ENCODE measurements at places on chromosomes 16 and 17.

DNA sequence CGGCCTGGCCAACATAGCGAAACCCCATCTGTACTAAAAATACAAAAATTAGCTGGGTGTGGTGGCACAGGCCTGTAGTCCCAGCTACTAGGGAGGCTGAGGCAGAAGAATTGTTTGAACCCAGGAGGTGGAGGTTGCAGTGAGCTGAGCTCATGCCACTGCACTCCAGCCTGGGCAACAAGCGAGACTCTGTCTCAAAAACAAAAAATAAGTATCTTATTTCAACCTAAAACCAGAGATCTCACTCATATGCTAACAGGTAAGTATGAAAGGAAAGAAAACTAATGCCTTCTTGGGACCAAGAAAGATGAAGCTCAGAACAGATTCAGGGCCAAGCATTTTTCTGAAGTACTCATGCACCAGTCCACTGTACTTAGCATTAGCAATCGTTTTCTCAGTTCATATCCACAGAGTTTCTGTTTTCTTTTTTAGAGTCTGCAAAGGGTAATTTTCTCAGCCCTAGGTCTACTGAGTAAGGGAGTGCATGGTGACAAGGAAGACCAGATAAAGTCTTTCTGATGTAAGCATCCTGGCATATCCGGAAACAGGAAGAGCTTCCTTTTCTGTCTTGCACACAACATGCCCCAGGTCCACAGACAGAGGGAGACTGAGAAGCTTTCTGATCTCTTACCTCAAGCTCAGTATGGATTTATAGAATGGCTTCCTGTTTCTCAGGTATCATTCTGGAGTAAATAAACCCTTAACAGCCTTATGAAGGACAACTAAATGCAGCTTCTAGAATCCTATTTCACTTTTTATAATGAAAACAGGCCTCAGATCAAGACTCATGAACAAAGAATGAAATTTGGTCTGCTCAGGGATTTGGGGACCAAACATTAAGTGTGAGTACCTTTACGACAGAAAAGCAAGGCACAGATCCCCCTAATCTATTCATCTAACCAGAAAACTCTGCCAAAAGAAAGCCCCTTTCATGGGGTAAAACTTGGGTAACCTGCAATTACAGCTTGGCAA lies 38.7 kb upstream of the FOXJ1 start:
- DNase-seq = no peak

DNA sequence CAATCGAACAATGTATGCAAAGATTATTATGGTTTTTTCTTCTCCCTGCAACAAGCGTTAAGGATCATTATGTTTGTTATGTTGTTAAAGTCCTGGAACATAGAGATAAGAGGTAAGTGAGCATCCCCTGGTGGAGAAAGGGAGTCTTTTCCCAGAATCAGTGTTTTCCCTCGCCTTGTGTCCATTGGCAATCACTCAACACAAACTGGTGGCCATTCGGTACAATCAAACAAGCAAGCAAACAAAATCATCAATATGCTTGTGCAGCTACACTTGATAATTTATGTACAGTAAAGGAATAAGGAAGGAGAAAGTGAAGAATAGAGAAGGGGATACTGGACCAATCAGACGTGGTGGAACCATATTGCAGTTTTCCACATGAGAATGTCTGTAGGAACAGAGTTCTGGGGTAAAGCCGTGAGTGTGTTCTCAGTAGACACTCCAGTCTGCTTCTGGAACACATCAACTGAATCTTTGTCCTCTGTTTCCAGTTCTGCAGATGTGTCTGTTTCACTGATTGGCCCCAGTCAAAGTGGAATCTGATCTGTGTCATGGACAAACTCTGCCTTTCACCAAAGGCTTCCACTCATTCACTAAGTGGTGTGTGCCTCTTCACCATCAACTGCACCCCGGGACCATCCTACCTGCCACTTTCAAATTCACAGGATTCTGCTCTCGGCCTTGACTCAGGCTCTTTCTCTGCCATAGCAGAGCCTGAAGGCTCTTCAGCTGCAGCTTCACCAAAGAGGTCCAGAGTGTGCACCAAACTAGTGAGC lies 169.5 kb downstream of the AHSP start:
- DNase-seq = no peak

DNA sequence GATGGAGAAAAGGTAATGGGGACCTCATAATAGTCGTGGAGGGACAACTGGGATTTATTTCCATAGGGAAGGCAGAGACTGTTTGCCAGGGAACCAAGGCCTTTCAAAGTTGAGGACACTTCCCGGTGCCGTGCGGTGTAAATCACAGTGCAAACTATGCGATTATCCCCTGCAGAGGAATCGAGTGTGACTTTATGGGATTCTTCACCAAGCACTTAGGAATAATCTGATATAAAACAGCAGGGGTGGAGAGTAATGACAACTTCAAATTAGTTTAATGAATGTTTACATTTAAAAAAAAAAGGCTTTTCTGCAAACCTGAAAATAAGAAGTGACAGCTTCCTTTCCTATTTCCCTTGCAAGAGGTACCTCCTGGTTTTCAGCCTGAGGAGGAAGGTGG lies 538.2 kb downstream of the MAF start:
- no peak for DNase-seq

DNA sequence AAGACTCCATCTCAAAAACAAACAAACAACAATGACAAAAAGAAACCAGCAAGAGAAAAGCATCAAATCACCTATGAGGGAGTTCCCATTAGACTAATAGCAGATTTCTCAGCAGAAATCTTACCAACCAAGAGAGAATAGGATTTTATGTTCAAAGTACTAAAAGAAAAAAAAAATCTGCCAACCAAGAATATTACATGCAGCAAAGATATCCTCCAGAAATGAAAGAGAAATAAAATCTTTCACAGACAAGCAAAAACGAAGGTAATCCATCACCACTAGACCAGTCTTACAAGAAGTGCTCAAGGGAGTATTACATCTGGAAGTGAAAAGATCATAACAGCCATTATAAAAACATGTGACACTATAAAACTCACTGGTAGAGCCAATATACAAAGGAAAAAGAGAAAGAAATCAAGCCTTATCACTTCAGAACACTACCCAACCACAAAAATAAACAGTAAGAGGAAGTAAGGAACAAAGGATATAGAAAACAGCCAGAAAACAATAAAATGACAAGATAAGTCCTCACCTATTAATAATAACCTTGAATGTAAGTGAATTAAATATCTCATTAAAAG lies 66.3 kb downstream of the STX8 start:
- DNase-seq = no peak

GRCh38 chr17:7646457-7646856 lies 4.3 kb upstream of the ATP1B2 start:
- DNase-seq = no peak

- no peak for DNase-seq
These were observed 15.8 kb upstream of the CCL5 start for GRCh38 chr17:35895636-35896587.

DNA sequence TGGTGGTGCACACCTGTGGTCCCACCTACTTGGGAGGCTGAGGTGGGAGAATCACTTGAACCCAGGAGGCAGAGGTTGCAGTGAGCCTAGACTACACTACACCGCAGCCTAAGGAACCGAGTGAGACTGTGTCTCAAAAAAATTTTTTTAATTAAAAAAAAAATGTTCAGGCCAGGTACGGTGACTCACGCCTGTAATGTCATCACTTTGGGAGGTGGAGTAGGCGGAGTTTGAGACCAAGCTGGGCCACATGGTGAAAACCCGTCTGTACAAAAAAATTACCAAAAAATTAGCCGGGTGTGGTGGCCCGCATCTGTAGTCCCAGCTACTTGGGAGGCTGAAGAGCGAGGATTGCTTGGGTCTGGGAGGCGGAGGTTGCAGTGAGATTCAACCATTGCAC lies 3.6 kb upstream of the FAM222B start:
- DNase-seq = no peak

DNA sequence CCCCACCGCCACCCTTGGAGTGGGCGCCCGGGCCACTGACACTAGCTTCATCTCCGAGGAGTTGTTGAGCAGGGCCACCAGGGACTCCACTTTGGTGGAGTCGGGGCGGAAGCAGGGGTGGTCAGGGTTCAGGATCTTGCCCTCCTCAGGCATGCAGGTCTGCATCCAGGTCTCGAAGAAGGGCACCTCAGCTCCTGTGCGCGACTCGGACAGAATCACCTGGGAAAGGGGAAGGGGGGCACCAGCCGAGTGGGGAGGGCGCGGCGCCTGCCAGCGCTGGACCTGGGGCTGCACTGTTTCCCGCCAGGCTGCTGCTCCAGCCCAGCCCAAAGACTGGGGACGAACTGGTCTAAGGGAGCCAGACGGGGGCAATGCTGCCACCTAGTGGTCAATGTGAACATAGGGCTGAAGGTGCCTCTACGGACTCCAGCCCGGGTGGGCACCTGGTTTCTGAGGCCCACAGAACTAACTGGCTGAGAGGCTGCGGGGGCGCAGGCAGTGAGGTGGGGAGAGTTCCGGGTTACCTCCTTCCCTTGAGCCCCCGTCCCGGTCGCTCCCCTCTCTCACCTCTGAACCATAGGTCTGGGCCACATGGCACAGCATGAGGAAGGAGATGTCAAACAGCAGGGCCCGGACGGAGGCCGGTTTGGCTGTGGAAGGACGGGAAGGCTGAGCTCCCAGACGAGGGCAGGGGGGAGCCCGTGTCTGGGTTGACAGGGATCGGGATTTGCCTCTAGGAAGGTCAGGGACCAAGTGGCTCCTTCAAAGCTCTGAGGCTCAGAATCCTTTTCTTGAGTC lies 11.8 kb downstream of the CSF3 start:
- peak; percentile 49 for DNase-seq

DNA sequence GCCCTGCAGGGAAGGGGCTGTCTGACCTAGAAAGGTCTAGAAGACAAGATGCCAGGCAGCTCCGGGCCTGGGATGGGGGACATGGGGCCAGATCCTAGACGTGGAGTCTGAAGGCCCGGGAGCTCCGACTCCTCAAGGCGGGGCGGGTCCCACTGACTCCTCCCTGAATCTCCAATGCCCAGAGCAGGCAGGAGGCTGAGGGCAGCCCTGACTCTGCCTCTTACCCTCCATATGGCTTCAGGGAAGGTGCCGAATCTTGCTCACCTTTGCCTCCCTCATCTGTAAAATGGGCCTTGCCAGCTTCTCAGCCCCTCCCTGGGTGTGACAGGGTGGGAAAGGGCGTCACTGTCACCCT lies 14.8 kb downstream of the VASN start:
- DNase-seq = no peak

- no peak for DNase-seq
These were observed 20.3 kb upstream of the CDH5 start for GRCh38 chr16:66346221-66346620.

DNA sequence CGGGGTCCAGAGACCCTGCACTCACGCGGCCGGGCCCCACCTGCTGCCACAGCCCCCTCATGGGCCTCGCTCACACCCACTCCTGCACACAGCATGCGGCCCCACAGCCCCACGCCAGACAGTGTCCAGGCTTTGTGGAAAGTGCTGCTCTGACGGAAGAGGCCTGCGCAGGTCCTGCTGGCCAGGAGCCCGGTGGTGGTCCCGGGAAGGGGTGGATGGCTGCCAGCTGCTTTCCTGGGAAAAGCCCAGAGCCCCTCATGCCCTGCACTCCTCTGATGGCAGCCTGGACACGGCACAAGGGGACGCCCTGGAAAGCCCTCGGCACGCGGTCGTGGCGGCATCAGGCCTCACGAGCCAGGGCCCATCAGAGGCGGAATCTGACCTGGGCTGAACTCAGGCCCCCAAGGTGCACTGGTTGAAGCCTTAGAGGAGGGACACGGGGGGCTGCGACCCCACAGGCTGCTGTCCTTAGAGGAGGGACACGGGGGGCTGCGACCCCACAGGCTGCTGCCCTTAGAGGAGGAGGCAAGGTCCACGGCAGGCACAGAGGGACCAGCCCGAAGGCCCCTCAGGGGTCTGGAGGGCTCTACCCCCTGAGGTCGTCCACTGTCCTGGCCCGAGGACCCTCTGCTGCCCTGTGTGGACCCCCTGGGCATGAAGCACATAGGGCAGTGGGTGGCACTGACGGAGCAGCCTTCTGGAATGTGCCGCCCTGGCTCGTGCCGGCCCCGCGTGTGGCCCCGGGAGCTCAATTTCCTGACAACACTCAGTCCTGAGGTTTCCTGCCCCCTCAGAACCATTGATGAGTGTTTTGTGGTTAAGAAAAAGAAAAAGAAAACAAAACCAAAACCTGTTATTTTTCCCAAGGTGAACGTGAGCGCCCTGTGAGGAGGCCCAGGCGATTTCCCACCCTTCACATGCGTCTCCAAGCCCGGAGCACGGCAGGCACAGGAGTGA lies 22.1 kb downstream of the SOX8 start:
- DNase-seq = no peak

GRCh38 chr16:75262104-75262799 lies 10.8 kb upstream of the BCAR1 start:
- no peak for DNase-seq

GRCh38 chr17:45234641-45235415 lies 13.1 kb downstream of the FMNL1 start:
- DNase-seq = no peak

DNA sequence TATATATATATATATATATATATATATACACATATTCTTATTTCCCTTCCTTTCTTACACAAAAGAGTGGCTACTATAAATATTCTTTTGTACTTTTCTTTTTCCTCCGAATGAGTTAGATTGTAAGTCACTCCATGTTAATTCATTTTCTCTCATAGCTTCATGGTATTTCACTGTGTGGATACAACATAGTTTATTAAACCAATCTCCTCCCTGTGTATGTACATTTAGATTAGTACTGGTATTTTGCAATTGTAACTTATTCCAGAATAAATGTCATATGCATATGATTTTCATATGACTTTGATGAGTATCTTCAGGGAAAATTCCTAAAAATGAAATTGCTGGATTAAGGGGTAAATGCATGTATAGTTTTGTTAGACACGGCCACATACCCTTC lies 20.0 kb upstream of the FA2H start:
- no peak for DNase-seq

- no peak for DNase-seq
These were observed 23.9 kb downstream of the AMFR start for GRCh38 chr16:56401482-56401881.

GRCh38 chr17:82765371-82765770 lies 13.5 kb downstream of the TBCD start:
- no peak for DNase-seq

- DNase-seq = no peak
These were observed 126.9 kb downstream of the MRM1 start for GRCh38 chr17:36728030-36728991.

DNA sequence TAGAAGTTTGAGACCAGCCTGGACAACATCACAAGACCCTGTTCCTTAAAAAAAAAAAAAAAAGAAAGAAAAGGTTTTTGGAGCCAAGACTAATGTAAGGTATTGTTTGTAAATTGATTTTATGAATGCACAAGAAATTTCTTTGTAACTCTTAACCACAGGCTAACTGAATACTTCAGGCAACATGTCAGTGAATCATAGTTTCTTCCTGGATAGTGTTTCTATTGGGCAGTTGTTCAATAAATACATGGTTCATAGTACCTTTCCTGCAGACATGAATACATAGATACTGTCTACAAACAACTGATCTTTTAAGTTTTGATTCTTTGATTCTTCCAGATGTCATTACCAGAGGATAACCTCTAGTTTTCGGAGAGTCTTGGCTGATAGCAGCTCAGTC lies 11.6 kb downstream of the DDX42 start:
- no peak for DNase-seq

Measured in stimulated activated CD8-positive, alpha-beta memory T cell treated with anti-CD3 and anti-CD28 coated beads, Interleukin-4, amount 100 ng/mL, for 4 hours (primary cell).